Activated T-cell treated with anti-CD3 and anti-CD28 coated beads, Interleukin-2, amount 50 U/mL, for 48 hours (primary cell): ENCODE measurements at places on chromosomes 6 and 20.

DNA sequence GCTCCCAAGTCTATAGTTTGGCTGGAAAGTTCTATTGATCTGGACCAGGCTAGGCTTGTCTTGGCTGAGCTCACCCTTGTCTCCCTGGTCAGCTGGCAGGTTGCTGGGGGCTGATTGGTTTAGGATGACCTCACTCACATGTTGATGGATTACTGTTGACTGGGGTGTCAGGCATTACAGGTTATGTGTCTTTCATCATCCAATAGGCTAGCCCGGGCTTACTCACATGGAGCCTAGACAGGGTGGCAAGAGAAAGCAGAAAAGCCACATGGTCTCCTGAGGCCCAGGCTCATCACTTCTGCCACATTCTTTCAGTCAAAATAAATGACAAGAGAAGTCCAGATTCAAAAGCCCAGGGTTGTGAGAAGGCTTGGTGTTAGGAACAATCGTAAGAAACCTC lies 103.5 kb downstream of the BFSP1 start:
- DNase-seq, result no peak

- peak; percentile 92 for DNase-seq
These were observed 58.5 kb downstream of the PREX1 start for GRCh38 chr20:48769069-48769983.

GRCh38 chr6:165910184-165910966 lies 247.3 kb upstream of the PDE10A start:
- DNase-seq, result no peak

- no peak for DNase-seq
These were observed 25.1 kb downstream of the RSPO4 start for GRCh38 chr20:977021-977420.

DNA sequence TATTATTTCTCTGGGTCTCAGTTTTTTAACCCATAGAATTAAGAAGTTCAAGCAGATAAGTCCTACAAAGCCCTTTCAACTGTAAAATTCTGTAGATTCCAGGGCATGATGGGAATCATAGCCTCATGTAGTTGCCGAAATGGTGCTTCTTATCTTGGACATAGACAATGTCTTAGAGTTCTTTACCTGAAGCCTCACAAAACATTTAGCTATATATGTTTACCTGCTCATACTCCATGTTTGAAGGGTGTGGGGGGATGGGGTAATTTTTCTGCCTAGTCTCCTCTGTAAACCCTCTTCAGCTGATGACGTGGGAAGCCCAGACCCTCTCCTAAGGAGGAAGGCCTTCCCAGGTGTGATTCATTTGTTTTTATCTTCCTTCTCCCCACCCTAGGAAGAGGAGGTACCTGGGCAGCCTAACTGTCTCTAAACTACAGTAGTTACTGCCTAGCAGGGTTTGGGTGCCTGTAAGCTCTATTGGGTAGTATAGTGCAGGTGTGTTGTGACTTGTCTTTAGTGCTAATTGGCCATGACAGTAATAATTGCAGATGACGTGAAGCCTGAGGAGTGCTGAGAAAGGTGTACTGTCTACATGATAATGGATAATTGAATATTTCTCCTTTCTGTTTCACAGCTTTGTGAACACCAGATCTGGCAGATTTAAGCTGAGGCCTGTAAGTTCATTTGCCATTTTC lies 230.8 kb downstream of the TFAP2B start:
- no peak for DNase-seq

- DNase-seq, result no peak
These were observed 21.0 kb downstream of the ZMYND8 start for GRCh38 chr20:47335251-47336128.

DNA sequence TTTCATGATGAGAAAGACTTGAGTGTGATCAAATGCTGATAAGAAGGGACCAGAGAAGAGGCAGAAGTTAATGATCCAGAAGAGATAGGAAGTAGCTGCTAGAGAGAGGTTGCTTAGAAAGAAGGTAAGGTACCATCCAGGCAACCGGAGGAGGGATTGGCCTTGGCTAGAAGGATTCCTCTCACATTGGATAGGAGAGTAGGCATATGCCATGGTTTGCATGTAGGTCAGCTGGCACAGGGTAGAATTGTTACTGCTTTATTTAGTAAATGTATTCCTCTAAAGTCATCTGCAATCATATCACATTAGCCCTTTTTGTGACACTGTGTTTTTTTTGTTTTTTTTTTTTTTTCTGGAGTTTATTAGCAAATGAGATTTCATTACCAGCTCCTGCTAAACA lies 580.9 kb upstream of the FLRT3 start:
- DNase-seq, result no peak

GRCh38 chr20:54995011-54995410 lies 519.6 kb downstream of the DOK5 start:
- no peak for DNase-seq

GRCh38 chr6:40369891-40370290 lies 217.3 kb downstream of the LRFN2 start:
- no peak for DNase-seq

DNA sequence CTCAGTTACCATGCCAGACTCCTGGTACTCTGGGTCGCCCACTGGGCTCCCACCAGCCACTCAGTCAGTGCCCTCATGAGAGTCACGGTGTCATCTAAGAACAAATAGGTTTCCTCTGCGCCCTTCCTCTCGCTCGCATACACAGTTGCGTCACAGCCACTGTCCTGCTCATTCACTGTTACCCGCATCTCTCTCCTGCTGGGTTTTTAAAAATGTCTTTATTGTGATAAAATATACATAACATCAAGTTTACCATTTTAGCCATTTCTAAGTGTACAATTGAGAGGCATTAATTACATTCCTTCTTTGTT lies 4.0 kb downstream of the TEAD3 start:
- no peak for DNase-seq

DNA sequence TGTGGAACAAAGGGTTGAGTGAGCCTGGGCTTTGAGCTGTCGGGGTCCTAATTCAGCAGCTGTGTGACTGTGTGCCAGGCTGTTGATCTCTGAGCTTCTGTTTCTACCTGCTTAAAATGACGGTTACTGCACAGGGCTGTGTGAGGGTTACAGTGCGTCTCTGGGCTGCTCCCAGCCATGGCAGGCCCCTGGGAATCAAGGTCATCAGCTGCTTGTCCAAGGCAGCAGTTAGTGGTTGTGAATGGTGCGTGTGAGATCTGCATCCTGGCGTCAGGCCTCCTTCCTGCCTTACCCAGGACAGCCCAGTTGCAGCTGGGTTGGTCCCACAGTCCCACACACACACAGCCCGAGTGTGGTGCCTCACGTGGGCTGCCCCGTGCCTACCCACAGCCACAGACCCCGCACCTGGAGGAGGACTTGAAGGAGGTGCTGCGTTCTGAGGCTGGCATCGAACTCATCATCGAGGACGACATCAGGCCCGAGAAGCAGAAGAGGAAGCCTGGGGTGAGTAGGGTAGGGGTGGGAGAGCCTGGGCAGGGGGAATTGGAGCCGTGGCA lies 15.6 kb downstream of the GTSF1L start:
- no peak for DNase-seq

- no peak for DNase-seq
These were observed 18.6 kb upstream of the FAM135A start for GRCh38 chr6:70394518-70395300.

DNA sequence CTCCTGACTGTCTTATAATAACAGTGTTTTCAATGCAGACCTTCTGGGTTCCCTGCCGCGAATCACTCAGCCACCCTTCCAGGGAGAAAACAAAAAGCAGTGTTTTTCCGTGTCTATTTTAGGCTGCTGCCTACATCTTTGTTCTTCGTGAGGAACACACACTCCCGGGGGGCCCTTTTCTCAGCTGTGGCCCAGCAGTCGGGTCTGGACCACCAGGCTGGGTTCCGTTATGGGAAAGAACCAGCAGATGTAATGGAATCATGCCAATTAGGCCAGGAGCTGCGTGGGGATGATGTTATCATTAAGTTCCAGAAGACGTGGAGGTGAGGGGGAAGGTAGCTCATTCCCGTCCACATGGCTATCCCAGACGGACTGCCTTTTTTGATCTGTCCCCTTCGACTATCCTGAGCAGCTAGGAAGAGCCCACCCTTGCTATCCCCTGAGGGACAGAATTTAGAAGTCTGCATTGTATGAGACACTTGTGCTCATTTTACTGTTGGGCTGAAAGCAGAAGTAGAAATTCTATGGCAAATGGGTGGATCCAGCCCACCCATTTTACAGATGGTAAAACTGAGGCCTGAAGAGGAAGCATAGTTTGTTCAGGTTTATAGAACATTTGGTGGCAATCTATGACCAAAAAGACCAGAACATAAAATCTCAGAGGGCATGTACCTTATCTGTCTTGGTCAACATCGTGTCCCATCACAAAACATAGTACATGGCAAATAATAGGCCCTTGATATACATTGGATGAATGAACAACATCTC lies 54.5 kb downstream of the KCNB1 start:
- DNase-seq, result no peak

DNA sequence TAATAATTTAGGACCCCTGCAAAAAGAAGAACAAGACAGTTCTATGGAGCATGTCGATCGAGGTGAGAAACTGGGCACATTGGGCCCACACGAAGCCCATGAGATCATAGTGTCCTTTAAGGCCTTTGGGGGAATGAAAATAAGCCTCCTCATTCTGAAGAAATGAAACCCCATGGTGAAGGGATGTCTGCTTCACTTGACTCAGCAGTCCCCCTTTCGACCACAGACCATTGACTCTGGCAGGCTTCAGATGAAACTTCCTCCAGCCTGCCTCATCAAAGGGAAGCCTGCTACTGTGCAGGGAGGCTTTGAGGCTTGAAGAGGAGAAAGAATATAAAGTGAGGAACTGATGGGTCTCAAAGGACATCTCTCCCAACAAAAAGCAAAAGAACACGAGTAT lies 144.2 kb upstream of the FBXL4 start:
- no peak for DNase-seq

- DNase-seq, result no peak
These were observed 46.7 kb upstream of the STK35 start for GRCh38 chr20:2054911-2055310.

GRCh38 chr6:115404446-115404845 lies 656.2 kb downstream of the FRK start:
- no peak for DNase-seq

GRCh38 chr6:41466437-41466990 lies 79.7 kb upstream of the FOXP4 start:
- DNase-seq, result no peak

DNA sequence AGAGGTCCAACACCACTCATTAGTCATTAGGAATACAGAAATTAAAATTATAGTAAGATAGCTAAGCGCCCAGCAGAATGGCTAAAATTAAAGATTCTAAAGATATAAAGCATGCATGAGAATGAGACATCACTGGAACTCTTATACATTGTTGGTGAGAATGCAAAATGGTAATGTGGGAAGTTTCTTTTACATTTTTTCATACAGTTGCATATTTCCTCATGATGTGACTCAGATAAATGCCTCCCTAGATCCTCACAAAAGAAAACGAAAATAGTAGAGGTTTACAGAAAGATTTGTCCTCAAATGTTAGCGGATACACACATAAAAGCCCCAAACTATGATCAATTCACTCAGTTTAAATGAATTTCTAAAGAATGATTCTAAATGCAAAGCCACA lies 633.7 kb upstream of the GJE1 start:
- no peak for DNase-seq

GRCh38 chr6:149079456-149079855 lies 238.1 kb upstream of the TAB2 start:
- no peak for DNase-seq

- DNase-seq, result no peak
These were observed 22.6 kb upstream of the SIRPA start for GRCh38 chr20:1872459-1873097.

DNA sequence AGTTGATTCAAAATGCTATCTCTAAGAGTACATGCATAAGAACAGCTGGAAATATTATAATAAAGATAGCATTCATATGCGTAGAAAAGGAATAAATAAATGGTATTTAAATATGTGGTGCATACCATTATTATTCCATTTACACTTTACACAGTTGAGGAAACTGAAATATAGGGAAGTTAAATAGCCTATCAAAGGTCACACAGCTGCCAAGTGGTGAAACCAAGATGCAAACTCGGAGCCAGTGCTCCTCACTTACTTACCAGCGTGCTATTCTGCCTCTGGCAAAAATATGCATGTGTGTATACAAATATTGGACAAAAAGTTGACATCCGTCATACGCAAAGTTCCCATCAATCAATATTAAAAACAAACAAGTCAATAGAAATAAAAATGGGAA lies 22.3 kb upstream of the ANKEF1 start:
- DNase-seq, result no peak

DNA sequence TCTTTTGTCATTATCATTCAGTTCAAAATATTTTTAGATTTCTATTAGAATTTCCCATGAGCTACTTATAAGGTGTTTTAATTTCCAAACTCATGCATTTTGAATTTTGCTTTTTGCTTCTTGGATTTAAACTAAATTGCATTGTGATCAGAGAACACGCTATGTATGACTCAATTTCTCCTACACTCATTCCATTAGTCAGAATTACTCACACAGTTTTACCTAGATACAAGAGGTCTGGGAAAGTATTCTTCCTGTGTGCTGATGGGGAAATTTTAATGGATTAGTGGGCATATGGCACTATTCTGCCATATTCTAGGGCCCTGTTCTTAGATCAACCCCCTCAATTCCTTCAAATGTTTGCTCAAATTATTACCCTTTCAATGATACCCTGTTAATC lies 49.9 kb upstream of the BMP5 start:
- no peak for DNase-seq

GRCh38 chr6:105493736-105494135 lies 90.9 kb upstream of the PREP start:
- DNase-seq, result no peak

- no peak for DNase-seq
These were observed 3.1 kb downstream of the HM13 start for GRCh38 chr20:31517373-31517772.

GRCh38 chr6:22053391-22053997 lies 243.3 kb downstream of the PRL start:
- no peak for DNase-seq

DNA sequence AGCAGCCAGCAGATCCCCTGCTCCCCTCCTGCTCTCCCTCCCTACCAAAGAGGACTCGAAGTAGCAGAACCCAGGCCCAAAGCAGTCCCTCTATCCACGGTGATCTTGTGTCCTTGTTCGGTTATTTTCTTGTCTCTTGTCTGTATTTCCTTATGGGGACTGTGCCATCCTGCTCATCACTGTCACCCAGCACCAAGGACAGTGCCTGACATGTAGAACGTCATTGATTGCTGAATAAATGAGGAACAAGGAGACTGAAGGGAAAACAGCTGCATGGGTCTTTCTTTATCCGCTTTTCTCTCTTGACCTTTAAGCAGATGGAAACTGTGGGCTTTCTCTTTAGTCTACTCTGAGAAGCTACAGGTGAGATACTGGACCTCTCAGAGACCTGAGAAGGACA lies 29.4 kb upstream of the ZNF831 start:
- no peak for DNase-seq

DNA sequence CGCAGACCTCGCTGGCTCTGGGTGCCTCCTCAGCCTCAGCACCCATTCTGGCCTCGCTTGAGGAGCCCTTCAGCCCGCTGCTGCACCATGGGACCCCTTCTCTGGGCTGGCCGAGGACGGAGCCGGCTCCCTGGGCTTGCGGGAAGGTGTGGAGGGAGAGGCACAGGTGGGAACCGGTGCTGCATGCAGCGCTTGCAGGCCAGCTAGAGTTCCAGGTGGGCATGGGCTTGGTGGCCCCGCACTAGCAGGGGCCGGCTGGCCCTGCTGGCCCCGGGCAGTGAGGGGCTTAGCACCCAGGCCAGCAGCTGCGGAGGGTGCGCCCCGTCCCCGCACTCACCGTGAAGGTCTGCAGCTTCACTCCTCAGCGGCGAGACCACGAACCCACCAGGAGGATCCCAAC lies 30.4 kb downstream of the DEFB114 start:
- no peak for DNase-seq

- DNase-seq, result no peak
These were observed 1.2 kb downstream of the OGFRL1 start for GRCh38 chr6:71289802-71290175.

GRCh38 chr20:25033265-25033923 lies 24.5 kb downstream of the ACSS1 start:
- no peak for DNase-seq
